Naive thymus-derived CD8-positive, alpha-beta T cell (primary cell): ENCODE measurements at places on chromosomes 2 and 18.

- DNase-seq: no peak
- peak overlapping the region; percentile 53 for H3K4me3 ChIP-seq
- H3K36me3 ChIP-seq: peaks cover 6% of the 10 kb centered on the region
- peak overlapping the region; percentile 91 for H3K27ac ChIP-seq
Observed at GRCh38 chr2:42653908-42654445, 85.5 kb downstream of the MTA3 start.

DNA sequence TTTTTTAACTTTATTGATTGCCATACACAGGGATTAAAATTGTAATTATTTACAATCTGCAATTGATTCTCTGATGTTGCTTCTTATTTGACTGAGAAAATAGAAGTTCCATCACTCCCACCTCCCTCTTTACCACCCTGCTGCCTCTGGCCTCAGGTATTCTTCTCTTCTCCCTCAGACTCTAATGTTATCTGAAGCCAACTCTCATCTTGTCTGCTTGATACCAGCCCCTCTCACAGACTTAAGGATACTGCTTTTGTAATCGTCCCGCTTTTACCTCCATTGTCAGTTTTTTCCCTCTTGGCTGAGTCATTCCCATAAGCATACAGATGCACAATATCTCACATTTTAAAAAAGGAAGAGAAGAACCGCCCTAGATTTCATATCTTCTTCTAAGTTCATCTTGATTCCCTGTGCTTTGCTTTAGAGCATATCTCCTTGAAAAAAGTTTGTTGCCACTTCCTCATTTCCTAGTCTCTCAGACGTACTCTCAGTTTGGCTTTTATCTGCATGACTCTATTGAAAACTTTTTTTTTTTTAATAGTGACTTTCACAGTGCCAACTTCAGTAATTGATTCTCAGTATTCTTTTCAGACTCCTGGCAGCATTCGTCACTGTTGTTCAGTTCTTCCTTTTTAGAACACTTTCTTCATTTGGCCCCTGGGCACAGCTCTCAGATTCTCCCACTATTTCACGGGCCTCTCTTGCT lies 31.1 kb downstream of the SPAG16 start:
- no peaks in the 10 kb centered on the region for H3K27me3 ChIP-seq
- no peak for DNase-seq
- H3K36me3 ChIP-seq: peaks cover 49% of the 10 kb centered on the region
- no peak overlapping the region for H3K27ac ChIP-seq

DNA sequence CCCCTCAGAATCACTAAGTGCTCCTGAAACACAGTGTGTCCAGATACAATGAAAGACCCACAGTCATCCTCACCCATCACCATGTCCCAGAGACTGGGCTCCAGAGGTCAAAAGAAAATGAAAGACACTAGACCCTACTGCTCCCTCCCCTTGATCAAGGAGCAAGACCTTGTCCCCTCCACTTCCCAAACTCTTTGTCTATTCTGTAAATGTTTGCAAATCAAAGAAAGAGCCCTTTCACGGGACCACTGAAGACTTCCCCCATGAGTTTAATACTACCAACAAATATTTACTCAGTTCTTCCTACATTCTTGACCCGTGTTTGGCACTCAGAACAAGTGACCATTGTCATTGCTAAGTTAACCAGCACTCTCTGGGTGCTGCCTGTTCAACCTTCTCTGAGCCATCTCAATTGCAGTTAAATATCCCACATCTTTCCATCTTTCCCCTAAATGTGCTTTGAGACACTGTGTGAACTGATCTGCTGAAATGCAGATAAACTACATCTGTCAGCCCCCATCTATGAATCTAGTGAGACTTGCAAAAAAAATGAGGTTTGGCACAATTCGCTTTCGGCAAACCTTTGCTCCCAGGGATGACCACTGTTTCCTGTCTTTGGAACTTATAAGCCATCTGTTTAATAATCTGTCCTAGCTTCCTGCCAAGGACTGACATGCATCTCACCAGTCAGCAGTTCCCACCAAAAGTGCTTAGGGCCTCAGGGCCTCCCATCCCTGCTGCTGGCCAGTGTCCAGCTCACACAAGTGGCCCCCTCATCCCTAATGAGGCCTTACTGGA lies 170.3 kb downstream of the GFPT1 start:
- no peak overlapping the region for H3K27ac ChIP-seq
- peaks cover 2% of the 10 kb centered on the region for H3K27me3 ChIP-seq
- DNase-seq: no peak
- no peaks in the 10 kb centered on the region for H3K4me1 ChIP-seq
- no peak overlapping the region for H3K4me3 ChIP-seq

DNA sequence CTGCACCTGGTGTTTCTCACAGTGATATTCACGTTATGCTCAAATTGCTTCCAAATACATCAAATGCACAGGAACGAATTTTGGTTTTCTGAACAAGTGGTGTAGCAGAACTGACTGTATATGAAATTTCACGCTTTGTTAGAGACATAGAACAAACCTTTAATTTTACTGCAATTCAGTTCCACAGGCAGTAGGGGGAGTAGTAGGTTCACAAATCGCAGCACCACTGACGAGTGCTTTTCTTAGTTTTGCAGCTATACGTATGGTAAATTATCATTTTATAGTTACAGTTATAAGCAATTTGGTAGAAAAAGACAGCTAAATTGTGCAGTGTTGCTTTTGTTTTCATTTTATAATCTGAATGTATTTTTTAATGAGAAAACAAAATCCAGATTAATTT lies 113.3 kb downstream of the KIAA1328 start:
- H3K4me1 ChIP-seq: peaks cover 6% of the 10 kb centered on the region
- H3K27me3 ChIP-seq: no peaks in the 10 kb centered on the region
- peaks cover 18% of the 10 kb centered on the region for H3K36me3 ChIP-seq

GRCh38 chr2:14543284-14543683 lies 89.2 kb upstream of the LRATD1 start:
- no peaks in the 10 kb centered on the region for H3K27me3 ChIP-seq
- H3K27ac ChIP-seq: no peak overlapping the region
- H3K4me1 ChIP-seq: no peaks in the 10 kb centered on the region
- no peak for DNase-seq

DNA sequence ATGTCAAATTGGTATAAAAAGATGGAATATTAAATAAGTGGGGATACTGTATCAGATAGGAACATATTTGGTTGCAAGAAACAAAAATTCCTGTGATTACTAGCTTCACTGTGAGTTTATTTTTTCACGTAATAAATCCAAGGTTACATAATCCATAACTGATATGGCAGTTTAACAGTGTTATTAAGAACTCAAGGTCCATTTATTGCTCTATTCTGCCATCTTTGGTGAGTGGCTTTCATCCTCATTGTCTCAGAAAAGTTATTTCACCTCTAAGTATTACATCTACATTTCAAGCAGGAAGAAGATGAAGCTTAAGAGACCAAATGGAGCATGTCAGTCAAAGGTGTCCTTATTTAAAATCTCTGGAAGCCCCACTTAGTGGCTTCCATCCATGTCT lies 37.2 kb downstream of the YIPF4 start:
- no peak for DNase-seq
- no peaks in the 10 kb centered on the region for H3K36me3 ChIP-seq
- no peaks in the 10 kb centered on the region for H3K4me1 ChIP-seq
- H3K4me3 ChIP-seq: no peak overlapping the region
- H3K27ac ChIP-seq: no peak overlapping the region
- no peaks in the 10 kb centered on the region for H3K27me3 ChIP-seq

DNA sequence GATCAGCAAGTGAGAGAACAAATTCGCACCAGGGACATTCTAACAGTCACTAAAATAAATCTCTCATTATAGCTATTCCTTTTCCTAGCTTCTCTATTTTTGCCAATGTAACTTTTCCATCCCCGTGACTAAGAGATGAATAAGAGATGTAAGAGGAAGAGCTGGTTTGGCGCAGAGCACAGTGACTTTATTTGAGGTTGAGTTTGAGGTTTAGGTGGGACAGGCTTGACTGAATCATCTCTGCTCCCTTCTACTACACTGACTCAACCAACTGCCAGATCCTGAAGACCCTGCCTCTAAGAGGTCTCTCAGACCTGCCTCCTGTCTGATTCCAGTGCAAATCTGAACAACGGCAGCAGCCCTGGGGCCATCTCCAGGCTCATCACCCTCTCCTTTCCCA lies 28.0 kb downstream of the RFX8 start:
- no peaks in the 10 kb centered on the region for H3K27me3 ChIP-seq
- H3K36me3 ChIP-seq: no peaks in the 10 kb centered on the region
- H3K4me1 ChIP-seq: peaks cover 6% of the 10 kb centered on the region
- no peak overlapping the region for H3K4me3 ChIP-seq
- DNase-seq: no peak
- H3K27ac ChIP-seq: no peak overlapping the region

GRCh38 chr2:67215214-67216055 lies 181.7 kb upstream of the ETAA1 start:
- no peak overlapping the region for H3K27ac ChIP-seq
- H3K4me3 ChIP-seq: no peak overlapping the region
- H3K27me3 ChIP-seq: peaks cover 16% of the 10 kb centered on the region
- H3K36me3 ChIP-seq: no peaks in the 10 kb centered on the region
- DNase-seq: no peak

GRCh38 chr18:7711495-7711894 lies 144.4 kb downstream of the PTPRM start:
- H3K27me3 ChIP-seq: no peaks in the 10 kb centered on the region
- no peaks in the 10 kb centered on the region for H3K36me3 ChIP-seq
- no peaks in the 10 kb centered on the region for H3K4me1 ChIP-seq

GRCh38 chr2:214019973-214020345 lies 390.9 kb upstream of the VWC2L start:
- no peak for DNase-seq
- H3K4me1 ChIP-seq: no peaks in the 10 kb centered on the region
- H3K4me3 ChIP-seq: no peak overlapping the region
- no peaks in the 10 kb centered on the region for H3K36me3 ChIP-seq
- peaks cover 1% of the 10 kb centered on the region for H3K27me3 ChIP-seq

- H3K4me3 ChIP-seq: no peak overlapping the region
- H3K36me3 ChIP-seq: no peaks in the 10 kb centered on the region
- DNase-seq: no peak
- peaks cover 17% of the 10 kb centered on the region for H3K4me1 ChIP-seq
- H3K27me3 ChIP-seq: peaks cover 38% of the 10 kb centered on the region
- no peak overlapping the region for H3K27ac ChIP-seq
Observed at GRCh38 chr2:240455647-240456446, 20.4 kb downstream of the GPC1 start.

DNA sequence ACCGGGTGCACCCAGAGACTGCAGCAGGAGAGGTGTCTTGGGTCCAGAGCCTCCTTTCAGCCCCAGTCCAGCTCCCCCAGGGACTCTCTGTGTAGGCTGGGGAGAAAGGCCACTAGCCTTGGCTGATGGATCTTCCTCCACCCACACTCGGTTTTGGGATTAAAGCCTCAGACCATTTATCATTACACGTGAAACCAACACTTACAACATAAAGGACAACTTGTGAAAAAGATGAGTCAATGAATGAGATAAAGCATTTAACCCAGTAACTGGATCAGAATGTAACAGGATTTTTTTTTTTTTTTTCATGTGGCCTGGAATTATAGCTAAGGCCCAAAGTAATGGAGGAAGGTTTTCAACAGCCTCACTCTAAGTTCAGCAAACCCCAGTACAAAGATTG lies 32.1 kb downstream of the NAT8 start:
- DNase-seq: no peak
- H3K27me3 ChIP-seq: no peaks in the 10 kb centered on the region
- peaks cover 21% of the 10 kb centered on the region for H3K36me3 ChIP-seq
- H3K4me1 ChIP-seq: no peaks in the 10 kb centered on the region
- no peak overlapping the region for H3K4me3 ChIP-seq

DNA sequence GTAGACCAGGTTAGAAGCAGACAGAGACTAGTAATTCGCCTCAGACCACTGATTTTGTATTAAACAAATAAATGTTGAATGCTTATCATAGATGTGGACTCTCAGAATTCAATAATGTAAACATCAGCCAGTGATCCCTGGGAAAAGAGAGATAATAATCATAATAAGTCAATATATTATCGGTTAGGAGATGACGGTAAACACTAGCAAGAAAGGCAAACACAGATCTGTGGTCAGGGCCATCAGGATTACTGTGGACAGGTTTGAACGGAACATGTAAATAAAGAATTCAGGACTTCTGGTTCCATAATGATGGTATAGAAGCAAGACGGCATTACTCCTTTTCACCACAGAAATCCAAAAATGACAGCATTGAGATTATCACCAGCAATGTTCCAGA lies 861.6 kb downstream of the CBLN2 start:
- no peak overlapping the region for H3K27ac ChIP-seq
- no peak overlapping the region for H3K4me3 ChIP-seq
- no peak for DNase-seq
- no peaks in the 10 kb centered on the region for H3K4me1 ChIP-seq
- H3K36me3 ChIP-seq: peaks cover 9% of the 10 kb centered on the region

- no peak for DNase-seq
- no peak overlapping the region for H3K4me3 ChIP-seq
- H3K27ac ChIP-seq: no peak overlapping the region
- H3K4me1 ChIP-seq: no peaks in the 10 kb centered on the region
- peaks cover 5% of the 10 kb centered on the region for H3K27me3 ChIP-seq
Observed at GRCh38 chr2:85525029-85525428, 13.9 kb upstream of the MAT2A start.

DNA sequence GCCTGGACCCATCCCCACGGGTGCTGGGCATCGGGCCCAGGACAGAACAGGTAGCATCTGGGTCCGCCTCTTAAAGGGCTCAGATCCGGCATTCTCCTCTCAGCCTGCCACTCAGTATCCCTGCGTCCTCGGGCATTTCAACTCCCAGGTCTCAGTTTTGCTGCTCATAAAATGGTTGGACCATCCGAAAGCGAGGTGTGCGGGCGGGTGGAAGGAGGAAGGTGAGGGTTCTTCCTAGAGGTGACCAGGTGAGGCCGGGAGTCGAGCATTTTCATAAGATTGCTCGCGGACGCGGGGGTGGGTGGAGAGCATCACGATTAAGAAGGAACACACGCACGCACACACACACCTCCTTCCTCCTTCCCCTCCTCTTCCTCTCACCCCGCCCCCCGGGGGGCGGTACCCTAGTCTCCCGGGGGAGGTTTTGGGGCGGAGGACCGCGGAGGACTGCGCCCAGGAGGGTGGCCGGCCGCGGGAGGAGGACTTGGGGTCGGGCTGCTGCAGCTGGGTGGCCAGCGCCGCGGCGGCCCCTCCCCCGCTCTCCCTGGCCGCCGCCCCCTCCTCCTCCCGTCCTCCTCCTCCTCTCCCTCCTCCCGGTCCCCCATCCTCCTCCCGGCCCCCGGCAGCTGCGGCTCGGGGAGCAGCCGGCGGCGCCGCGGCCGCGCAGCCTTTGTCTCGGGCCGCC lies 97.9 kb upstream of the GPR45 start:
- no peaks in the 10 kb centered on the region for H3K36me3 ChIP-seq
- peak overlapping the region; percentile 81 for H3K4me3 ChIP-seq
- DNase-seq: no peak
- H3K27me3 ChIP-seq: peaks cover 28% of the 10 kb centered on the region

GRCh38 chr18:3631887-3632286 lies 181.9 kb downstream of the TGIF1 start:
- no peaks in the 10 kb centered on the region for H3K4me1 ChIP-seq
- no peaks in the 10 kb centered on the region for H3K36me3 ChIP-seq
- H3K27ac ChIP-seq: no peak overlapping the region
- no peak overlapping the region for H3K4me3 ChIP-seq
- DNase-seq: no peak
- no peaks in the 10 kb centered on the region for H3K27me3 ChIP-seq

GRCh38 chr2:219638217-219638947 lies 11.0 kb downstream of the SLC4A3 start:
- no peak overlapping the region for H3K4me3 ChIP-seq
- no peaks in the 10 kb centered on the region for H3K36me3 ChIP-seq
- H3K27me3 ChIP-seq: peaks cover 23% of the 10 kb centered on the region
- no peak for DNase-seq
- H3K4me1 ChIP-seq: no peaks in the 10 kb centered on the region
- no peak overlapping the region for H3K27ac ChIP-seq

GRCh38 chr2:202378662-202379358 lies 2.7 kb downstream of the BMPR2 start:
- no peaks in the 10 kb centered on the region for H3K36me3 ChIP-seq
- DNase-seq: no peak
- H3K27ac ChIP-seq: no peak overlapping the region
- peaks cover 44% of the 10 kb centered on the region for H3K4me1 ChIP-seq
- no peaks in the 10 kb centered on the region for H3K27me3 ChIP-seq
- no peak overlapping the region for H3K4me3 ChIP-seq
